ENCODE measurements at places on chromosomes 3 and 15. TPM values are rescaled to one million over a fixed set of nuclear protein-coding genes. Genes with fewer than 3 reads are reported as not detected.

The OXTR gene
- total RNA-seq: 0.23 TPM

The VGLL3 gene
- 0.02 TPM for total RNA-seq

The HIGD2B gene
- not detected for total RNA-seq

The ELL3 gene
- 4.0 TPM for total RNA-seq

The ARGFX gene
- not detected for total RNA-seq

The A4GNT gene
- not detected for total RNA-seq

The PRRT3 gene
- 0.72 TPM for total RNA-seq

The PP2D1 gene
- total RNA-seq: not detected

The MAP4 gene
- total RNA-seq: 52.1 TPM

The ATP10A gene
- total RNA-seq: 0.03 TPM
